ENCODE measurements at places on chromosomes 2 and 18.

DNA sequence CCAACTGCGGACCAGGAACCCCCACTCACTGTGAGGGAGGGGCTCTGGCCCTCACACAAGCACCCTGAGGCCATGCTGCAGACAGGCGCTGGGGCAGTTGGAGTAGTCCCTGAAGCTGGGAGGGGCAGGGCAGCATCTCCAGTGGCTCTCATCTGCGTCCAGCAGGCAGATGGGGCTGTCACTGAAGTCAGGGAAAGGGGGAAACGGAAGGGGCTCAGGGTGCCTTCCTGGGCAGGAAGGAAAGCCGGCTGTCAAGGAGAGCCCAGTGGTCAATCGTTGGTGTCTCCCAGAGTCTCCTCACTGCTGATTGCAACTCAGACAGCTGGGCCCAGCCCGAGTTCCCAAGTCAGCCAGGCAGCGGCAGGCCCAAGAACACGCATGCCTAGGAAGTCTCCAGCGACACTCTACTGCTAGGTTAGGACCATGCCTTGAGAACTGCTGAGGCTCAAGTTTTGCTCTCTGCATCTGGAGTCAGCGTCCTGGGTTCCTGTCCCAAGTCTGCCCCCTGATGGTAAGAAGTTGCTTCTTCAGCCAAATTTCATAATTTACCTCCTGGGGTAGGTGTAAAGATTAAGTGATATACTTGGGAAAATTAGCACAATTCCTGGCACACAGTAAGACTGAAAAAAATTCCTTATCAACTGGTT is 27.4 kb upstream of the NMUR1 start:
- peak; percentile 31 for DNase-seq

DNA sequence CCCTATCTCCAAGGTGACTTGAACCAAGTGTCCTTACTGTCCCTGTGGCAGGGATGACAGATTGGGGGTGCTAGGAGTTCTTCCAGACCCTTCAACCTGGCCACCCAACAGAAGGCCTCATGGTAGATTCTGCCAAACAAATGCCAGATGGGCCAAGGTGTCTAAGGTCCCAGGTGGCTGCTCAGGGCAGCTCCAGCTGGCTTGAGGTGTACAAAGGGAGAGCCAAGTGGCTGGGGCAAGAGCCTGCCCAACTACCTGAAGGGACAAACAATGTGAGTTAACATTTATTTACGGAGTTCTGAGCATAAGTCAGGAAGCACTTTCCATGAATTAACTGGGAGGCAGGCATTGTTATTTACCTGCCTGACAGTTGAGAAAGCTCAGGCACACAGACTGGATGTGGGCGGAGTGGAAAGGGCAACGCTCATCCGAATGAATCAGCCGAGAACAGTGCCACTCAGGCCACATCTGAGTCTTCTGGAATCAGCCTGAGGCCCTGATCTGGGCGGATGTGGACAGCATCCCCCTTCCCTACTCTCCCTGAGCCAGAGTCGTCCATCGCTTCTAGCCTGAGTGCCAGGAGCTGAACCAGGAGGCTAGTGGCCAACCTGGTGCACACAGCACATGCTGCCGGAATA is 4.4 kb upstream of the KCNIP3 start:
- no peak for DNase-seq

DNA sequence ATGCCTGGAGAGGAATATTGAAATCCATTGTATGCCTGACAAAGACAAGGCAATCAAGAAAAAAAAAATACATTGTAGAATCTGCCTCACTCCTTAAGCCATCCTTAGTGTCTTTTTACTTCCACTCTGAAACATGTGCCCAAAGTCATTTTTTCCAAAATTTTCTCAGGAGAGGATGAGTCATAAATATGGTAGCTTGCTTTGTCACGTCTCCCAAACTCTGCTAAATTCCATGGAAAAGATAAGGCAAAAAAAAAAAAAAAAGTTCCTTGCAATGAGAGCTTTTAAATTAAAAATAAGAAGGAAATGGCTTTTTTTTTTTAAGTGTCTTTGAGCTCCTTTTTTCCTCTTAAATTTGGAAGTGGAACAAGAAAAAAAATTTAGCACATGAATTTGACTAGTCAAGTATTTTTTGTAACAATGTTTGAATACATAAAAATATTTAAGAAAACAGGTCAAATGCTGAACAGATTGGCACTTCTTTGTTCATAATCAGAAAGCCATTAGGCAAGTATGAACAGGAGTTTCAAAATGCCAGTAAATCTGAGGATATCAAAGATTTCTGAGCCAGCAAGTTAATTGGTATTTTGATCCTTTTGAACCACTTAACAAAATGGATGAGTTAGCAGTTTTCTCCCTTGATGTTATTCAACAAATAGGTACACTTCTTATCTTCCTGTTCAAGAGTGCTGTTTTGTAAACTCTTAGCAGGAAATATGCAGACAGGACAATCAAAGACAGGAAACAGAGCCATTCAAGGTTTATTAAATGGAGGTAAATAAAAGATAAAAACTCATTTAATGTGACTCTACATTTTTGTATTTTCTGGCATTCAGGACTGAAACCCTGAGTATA is 247.3 kb upstream of the SP5 start:
- DNase-seq = no peak

- DNase-seq = no peak
Observed at GRCh38 chr2:154443919-154444318, 254.6 kb upstream of the KCNJ3 start.

DNA sequence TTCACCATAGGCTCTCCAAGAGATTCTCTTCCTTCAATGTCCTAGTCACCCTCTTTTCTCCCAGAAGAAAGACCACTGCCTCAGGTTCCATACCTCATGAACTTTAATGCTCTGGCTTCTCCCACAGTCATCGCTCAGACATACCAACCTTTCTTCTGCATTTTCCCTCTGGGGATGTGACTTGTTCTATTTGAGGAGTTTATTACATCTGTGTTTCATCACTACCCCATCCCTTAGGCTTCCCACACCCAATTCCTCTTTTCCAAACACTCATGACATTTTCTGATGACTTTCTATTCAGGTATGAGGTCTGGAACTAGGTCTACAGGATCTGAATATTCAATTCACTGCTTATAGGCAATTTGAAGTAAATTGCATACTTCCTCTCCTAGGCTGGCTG is 298.6 kb upstream of the MAP2 start:
- DNase-seq = no peak

DNA sequence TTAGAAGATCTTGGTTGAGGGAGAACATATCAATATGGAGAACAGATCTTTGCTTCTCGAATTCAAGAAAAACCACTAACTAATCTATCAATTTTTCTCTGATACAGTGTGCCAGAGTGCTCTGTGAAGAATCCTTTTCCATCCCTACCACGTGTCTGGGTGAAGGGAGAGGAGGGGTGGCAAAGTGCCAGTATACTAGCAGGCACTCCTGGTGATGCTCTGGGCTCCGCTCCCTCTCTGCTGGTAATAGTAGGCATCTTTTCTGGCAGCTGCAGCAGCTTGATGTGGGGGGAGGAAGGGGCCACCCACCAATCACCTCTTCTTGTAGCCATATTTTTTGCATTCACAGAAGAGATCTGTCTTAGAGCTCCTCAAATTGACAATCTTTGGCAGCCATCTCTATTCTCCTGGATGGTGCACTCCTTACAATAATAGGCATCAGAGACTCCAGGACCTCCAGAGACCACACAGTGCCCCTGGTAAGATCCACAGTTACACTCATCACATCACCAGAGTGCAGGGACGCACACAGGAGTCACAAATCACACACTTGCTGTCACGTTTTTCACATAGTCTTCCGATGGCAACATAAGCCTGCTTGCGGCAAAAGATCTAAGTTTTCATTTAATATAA is 15.7 kb downstream of the STK39 start:
- no peak for DNase-seq

- no peak for DNase-seq
Observed at GRCh38 chr2:111903516-111903915, 5.1 kb downstream of the MERTK start.

- no peak for DNase-seq
Observed at GRCh38 chr2:57022496-57022895, 838.7 kb downstream of the CCDC85A start.

DNA sequence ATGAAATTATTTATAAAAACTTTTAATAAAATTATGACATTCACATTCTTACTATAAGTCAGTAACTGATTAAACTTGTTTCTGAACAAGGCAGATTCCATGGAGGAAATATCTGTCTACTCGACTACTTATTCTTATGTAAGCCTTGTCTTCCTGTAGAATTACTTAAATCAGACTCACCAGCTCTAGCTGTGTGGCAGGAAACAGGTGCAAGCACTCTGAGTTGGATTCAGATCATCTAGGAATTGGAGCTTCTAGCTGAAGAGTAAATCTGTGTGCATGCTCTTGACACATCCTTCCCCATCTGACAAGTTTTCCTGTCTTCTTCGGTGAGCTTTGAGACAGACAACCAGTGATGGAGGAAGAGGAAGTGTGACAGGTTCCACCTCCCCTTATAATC is 284.7 kb downstream of the TRIB2 start:
- no peak for DNase-seq

All from T follicular helper cell (primary cell).